ENCODE measurements at places on chromosomes 13 and 19.

- DNase-seq, result no peak
These were observed 13.1 kb downstream of the SETDB2 start for GRCh38 chr13:49457221-49457620.

GRCh38 chr13:53873558-53873957 lies 844.9 kb downstream of the OLFM4 start:
- DNase-seq, result no peak

GRCh38 chr13:108851660-108852059 lies 222.2 kb downstream of the MYO16 start:
- no peak for DNase-seq

DNA sequence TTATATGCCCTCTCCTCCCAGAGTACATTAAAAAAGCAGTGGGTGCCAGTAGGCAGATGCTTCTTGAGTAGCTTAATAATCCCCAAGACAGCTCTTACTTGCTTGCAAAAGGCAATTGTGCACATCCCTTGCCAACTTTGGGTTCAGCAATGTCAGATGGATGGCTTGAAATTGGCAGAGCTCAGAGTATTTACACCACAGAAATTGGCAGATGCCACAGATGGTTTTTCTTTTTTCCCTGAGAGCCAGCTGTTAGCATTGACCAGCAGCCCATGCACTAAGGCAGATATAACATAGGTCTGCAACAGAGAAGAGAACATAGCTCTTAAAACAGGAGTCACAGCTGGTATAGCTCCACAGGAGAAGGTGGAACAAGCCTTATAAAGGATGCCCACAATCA lies 18.4 kb upstream of the RNASEH2B start:
- DNase-seq, result no peak

- no peak for DNase-seq
These were observed 6.8 kb upstream of the ERF start for GRCh38 chr19:42261763-42262162.

GRCh38 chr13:49836516-49836915 lies 44.0 kb upstream of the KPNA3 start:
- DNase-seq, result no peak

DNA sequence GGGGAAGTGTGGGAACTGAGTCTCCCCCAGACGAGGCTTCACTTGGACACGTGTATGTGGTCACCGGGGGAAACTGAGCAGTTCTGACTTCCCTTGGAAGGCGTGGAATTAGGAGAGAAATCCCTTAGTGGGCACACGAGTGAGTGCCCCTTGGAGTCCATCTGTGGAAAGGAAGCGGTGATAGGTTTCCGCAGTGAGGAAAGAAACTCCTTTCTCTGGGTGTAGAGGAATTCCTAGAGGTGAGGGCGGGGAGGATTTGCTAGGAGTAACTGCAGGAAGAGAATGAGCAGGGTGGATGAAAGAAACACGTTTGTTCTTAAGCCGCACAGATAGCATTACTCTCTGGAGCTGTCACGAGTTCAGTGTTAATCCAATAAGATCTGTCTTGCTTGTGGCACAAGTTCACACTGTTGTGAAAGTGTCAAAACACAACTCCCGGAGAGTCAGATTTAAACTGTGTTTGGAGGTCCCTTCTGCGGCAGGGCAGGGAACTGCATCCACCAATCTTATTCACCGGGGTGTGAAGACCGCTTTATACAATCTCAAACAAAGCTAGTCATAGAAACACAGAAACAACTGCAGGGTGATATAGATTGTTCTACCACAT lies 1.2 kb downstream of the KL start:
- no peak for DNase-seq

GRCh38 chr19:9205501-9206113 lies 13.8 kb downstream of the OR7D4 start:
- peak; percentile 51 for DNase-seq

DNA sequence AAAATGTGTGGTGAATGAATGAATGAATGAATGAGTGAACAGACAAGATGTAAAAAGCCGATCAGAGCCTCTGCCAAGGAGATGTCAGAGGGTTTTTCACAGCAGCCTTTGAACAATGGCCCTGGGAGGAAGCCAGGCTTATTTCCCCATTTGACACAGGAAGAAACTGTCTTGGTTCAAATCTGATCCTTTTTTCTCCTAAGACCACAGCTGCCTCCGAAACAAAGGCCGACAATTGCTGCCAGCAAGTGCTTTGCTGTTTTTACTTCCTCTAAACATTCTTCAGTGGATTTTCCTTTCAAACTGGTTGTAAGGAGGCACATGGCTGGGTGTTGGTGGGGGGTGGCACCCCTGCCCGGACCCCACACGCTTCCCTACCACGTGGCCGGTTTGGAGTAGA lies 44.2 kb upstream of the HOMER3 start:
- no peak for DNase-seq

DNA sequence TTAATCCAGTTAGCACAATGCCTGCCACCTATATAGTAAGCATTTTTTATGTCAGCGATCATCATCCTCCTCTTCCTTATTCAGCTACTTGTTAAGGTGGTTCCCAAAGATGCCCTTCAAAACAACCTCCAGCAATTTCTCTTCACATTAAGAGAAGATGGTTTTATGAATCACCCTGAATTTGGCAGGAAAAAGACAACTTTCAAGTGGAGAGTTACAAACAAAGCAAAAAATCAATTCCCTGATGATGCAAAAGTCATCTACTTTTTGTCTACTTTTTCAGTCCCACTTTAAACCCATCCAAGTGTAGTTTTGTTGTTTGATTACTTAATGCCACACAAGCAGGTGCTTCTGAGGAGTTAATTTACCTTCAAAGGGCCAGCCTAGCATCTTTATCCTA lies 139.1 kb upstream of the SERP2 start:
- DNase-seq, result no peak

GRCh38 chr13:38385153-38385891 lies 35.7 kb downstream of the UFM1 start:
- no peak for DNase-seq

- DNase-seq, result no peak
These were observed 12.3 kb downstream of the HRC start for GRCh38 chr19:49142866-49143335.

- DNase-seq, result no peak
These were observed 155.0 kb downstream of the RAP2A start for GRCh38 chr13:97588993-97589392.

DNA sequence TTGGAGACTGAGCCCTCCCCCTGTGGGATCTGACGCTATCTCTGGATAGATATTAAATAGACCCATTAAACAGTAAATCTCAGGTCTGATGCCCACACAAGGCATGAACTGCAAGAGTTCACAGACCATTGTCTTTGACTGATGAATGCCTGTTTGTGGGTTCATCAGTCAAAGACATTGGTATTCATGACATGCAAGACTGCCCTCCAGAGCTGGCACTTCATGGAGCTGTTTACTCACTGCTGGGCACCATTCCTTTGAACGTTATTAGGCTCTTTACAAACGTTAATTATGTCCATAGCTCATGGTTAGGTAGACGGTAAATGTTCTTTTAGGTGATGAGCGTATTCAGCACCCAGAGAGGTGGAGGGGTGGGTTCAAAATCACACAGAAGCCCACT lies 111.8 kb upstream of the PABPC3 start:
- DNase-seq, result no peak

- no peak for DNase-seq
These were observed 358.3 kb downstream of the KLF5 start for GRCh38 chr13:73417012-73417615.

- DNase-seq, result no peak
These were observed 1185.7 kb upstream of the SLC10A2 start for GRCh38 chr13:104251931-104252330.

GRCh38 chr13:50948601-50949000 lies 39.0 kb downstream of the RNASEH2B start:
- DNase-seq, result no peak

- no peak for DNase-seq
These were observed 118.0 kb downstream of the TSHZ3 start for GRCh38 chr19:31231237-31231636.

- no peak for DNase-seq
These were observed 82.7 kb downstream of the TEX26 start for GRCh38 chr13:31015199-31015598.

GRCh38 chr13:57739543-57740190 lies 108.1 kb downstream of the PCDH17 start:
- no peak for DNase-seq

GRCh38 chr19:3722443-3723109 lies 14.4 kb downstream of the TJP3 start:
- no peak for DNase-seq

DNA sequence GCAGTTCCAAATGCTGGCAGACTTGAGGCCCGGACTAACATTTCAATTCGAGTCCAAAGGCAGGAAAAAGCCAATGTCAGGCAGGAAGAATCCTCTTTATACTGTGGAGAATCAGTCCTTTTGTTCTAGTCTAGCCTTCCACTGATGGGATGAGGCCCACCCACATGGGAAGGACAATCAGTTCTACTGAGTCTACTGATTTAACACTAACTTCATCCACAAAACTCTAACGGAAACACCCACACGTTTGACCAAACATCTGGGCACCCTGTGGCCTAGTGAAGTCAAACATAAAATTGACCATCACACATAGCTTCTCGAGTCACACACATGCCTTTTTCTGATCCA lies 100.3 kb downstream of the UBL3 start:
- no peak for DNase-seq

GRCh38 chr19:2670217-2670616 lies 32.3 kb downstream of the GNG7 start:
- DNase-seq, result no peak
